ENCODE measurements at places on chromosomes 7 and 10.
A peak's percentile ranks its signal among the peaks of the same experiment; 100 is the strongest.

- peak; percentile 65 for DNase-seq
Observed at GRCh38 chr10:17428351-17429097, 25.9 kb downstream of the ST8SIA6 start.

GRCh38 chr10:123399276-123399839, 245.2 kb downstream of the BUB3 start:
- no peak for DNase-seq

DNA sequence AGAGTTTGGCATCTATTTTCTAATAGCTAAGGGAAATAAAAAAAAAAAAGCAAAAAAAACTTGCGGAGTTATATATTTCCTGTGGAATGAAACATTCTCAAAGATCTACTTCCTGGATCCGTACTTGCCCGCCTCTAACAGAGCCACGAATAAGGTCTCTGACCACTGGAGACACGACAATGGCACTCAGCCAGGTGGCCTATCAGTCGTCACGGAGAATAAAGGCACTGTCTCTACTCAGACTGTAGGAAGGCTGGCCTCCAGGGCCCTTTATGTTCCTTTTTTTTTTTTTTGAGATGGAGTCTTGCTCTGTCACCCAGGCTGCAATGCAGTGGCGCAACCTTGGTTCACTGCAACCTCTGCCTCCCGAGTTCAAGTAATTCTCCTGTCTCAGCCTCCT, 58.7 kb downstream of the RGS10 start:
- no peak for DNase-seq

- DNase-seq = no peak
Observed at GRCh38 chr10:45599646-45600045, 72.9 kb downstream of the ZFAND4 start.

- DNase-seq = no peak
Observed at GRCh38 chr7:55588379-55588699, 16.0 kb upstream of the VOPP1 start.

DNA sequence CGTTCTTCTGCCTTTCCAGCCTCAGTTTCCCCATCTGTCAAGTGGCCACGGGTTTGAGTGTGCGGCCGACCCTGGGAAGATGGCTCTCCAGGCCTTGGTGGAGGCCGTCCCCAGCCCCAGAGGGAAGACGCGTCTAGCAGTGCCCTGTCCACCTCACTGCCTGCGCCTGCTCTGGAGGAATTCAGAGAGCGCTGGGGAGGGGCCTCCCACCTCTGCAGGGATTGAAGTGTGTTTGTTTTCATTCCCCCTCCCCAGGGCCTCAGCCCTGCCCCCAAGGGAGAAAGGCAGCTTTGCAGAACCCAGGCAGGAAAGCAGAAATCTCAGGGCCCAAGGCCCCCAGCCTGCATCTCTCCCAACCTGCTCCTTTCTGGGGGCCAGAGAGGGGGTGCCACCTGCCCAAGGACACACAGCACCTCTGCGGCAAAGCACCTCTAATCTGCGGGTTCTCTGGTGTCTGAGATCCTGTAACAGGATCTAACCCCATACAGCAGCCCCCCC, 91.0 kb downstream of the MICALL2 start:
- no peak for DNase-seq

Measured in activated T-cell treated with anti-CD3 and anti-CD28 coated beads, Interleukin-2, amount 50 U/mL, for 24 hours (primary cell).